ENCODE measurements at places on chromosomes 5 and 9.

DNA sequence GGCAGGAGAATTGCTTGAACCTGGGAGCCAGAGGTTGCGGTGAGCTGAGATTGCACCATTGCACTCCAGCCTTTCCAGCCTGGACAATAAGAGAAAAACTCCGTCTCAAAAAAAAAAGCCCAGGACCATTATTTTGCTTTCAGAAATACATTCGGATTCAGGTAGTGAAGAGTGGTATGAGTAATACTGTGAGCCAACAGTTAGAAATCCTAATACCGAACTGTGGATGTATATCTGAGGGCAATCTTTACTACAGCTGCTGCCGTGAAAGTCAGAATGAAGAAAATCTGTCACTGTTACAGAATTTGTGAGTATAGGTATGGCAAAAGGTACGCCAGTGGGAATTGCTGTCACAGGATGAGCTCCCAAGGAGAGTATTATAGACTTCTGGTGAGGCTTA is 3.4 kb upstream of the CDK7 start:
- no peak for DNase-seq

DNA sequence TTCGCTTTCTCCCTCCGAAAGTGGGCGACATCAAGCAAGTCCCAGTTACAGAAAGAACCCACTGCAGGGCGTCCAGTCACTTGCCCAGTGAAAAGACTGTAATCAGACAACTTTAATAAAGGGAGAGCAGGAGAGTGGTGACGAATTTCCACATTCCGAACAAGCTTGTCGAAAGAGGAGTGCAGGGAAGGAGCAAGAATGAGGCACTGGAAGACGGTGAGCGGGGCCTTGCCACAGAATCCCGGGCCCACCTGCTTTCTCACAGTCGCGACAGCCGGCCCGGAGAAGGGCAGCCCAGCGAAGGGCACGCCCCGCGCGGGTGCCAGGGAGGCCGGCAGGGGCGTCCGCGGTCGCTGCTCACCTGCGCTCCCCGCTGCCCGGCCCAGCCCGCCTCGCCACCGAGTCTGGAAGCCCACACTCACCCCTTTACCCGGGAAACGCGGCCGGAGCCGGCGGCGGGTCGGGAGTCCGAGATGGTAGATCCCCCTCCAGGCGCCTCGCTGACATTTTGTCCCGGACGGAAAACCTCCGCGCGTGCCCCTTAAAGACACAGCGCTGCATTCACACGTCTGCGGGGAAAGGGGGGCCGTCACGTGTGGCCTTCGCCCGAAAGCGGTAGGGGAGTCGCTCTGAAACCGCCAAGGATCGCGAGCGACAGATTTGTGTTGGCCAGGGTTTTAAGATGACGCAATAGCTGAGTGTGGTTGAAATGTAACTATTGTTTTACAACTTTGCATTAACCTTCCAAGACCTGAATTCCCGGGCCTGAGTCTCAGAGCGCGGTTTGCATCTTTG is at the start of gene ZBED3:
TSS of gene ZBED3 (minus strand) at position 597 of the 795 bp plus-strand sequence. CDS start 9,407 bp downstream, outside the sequence.
- peak; percentile 80 for DNase-seq

DNA sequence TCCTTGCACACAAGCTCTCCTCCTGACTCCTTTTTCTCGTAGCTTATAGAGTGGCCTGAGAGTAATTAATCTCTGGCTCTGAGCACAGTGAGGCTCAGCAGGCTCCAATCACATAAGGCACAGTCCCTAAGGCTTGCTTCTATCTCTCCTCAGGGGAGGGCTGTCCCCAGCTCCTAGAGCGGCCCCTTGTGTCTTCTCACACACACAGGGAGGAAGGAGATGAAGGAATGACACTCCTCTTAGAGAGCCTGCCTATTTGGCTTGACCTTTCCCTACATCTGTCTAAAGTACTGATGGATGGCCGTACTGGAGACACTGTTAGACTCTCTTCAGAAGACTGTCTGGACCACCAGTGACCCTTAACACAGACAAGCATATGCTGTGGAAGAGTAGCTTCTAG is 12.9 kb downstream of the TAS2R1 start:
- no peak for DNase-seq

GRCh38 chr5:154626876-154627557 is 128.2 kb upstream of the LARP1 start:
- DNase-seq = no peak

DNA sequence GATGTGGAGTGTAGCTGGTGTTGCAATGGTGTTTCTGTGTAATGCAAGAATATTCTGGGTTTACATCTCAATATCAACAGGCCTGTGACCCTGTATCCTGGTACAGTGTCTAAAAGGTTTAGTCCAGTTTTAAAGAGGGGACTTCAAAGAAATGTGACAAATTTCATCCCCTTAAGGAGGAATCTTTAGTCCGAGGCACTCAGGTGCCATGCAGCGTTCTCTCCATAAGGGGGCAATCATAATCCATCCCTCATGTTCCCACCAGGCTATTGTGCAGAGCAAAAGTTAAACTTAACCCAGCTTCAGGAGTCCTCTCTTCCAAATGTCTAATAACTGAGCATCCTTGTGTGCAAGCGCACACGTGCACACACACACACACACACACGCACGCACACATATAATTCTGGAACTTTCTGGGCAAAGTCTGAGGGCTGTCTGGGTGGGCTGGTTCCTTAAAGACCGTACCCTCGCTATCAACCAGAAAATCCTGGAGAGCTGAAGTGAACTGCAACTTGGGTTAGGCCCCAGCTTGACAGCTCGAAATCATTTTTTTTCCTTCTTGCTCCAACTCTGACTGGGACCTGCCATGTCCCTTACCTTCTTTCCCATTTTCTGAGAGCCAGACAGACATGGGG is 46.0 kb downstream of the CRB2 start:
- peak; percentile 32 for DNase-seq

- peak; percentile 49 for DNase-seq
These were observed 255.2 kb downstream of the TMEM167A start for GRCh38 chr5:82821846-82822633.

GRCh38 chr9:119803679-119804078 is 434.4 kb upstream of the BRINP1 start:
- no peak for DNase-seq

DNA sequence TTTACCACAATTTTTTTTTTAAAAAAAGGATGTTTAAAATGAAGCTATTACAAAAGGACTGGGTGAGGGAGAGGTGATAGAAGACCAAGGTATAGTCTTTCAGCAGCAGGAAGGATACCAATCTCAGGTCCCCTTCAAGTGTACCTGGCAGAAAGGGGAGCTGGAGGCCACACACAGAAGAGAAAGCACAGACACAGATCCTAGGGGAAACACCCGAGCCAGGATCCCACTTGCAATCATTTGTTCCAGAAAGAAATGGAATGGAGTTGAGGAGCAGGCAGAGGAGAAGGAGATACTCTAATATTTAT is 5.6 kb downstream of the GNPDA1 start:
- no peak for DNase-seq

- DNase-seq = peak; percentile 81
These were observed 688.2 kb upstream of the CDH6 start for GRCh38 chr5:30505014-30505886.

DNA sequence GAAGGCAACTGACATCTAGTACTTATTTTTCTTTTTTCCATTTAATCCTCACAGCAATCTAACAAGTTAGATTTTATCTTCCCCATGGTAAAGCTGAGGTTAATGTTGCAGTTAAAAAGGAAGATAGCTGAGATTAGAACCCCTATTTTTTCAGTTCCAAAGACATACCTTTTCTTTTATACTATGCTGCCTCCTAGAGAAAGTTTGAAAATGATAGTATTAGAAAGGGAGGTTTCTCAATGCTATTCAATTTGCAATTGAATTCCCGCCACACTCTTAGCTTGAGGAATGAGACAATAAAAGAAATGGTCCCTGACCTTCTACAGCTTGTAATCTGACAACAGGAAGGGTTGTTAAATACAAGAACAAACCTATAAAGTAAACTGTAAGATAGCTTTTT is 195.9 kb upstream of the TRIM32 start:
- DNase-seq = no peak

DNA sequence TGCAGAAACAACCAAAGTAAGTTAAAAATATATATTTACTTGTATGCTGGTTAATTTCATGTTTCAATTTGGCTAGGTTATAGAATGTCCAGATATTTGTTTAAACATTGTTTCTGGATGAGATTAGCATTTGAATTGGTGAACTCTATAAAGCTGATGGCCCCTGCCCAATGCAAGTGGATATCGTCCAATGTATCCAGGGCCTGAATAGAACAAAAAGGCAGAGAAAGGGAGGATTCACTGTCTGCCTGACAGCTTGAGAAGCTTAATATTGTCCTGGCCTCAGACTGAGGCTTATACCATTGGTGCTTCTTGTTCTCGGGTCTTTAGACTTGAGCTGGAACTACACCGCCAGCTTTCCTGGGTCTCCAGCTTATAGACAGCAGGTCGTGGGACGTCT is 446.7 kb upstream of the ACTBL2 start:
- DNase-seq = no peak

DNA sequence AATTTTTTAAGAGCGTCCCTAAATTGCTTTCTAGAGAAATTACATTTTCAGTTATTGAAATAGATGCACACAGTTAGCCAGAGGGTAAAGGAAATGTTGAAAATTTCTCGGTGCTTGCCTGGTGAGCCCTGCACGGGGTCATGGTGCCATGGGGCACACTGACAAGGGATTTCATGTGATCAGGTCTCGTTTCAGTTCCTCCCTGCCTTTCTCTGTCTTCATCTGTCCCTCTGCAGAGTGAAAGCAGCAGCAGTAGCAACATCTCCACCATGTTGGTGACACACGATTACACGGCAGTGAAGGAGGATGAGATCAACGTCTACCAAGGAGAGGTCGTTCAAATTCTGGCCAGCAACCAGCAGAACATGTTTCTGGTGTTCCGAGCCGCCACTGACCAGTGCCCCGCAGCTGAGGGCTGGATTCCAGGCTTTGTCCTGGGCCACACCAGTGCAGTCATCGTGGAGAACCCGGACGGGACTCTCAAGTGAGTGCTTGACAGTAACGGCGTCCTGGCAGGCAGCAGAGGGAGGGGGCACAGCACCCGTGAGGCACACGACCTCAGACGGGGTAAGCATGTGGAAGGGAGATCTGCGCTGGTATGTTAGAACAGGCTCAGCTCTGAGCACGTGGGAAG is 89.1 kb upstream of the OTULINL start:
- DNase-seq = no peak

GRCh38 chr9:73154722-73155121 is 3.1 kb downstream of the ANXA1 start:
- no peak for DNase-seq

DNA sequence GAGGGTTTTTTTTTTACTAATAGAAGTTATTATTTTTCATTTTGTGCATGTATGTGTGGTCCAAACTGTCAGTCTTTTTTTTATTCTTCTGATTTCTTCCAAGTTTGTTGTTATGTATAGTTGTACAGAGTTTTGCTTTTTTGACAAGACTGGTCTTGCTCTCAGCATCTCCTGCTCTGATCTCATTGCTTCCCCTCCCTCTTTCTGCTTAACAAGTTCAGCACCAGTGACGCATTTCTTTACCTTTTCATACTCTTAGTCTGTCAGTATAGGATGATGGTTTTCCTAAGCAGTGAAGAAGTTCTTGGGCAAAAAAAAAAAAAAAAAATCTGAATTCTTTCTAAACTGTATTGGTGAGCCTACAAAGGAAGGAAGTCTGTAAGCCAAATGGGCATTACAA is 135.1 kb downstream of the CD180 start:
- DNase-seq = no peak

GRCh38 chr9:100160021-100160420 is 61.0 kb downstream of the INVS start:
- DNase-seq = no peak

GRCh38 chr9:108894225-108894997 is 32.3 kb downstream of the ACTL7A start:
- no peak for DNase-seq

- no peak for DNase-seq
These were observed 31.2 kb upstream of the EXOC3 start for GRCh38 chr5:411728-412127.

- no peak for DNase-seq
These were observed 5.0 kb downstream of the MED7 start for GRCh38 chr5:157137691-157138090.

DNA sequence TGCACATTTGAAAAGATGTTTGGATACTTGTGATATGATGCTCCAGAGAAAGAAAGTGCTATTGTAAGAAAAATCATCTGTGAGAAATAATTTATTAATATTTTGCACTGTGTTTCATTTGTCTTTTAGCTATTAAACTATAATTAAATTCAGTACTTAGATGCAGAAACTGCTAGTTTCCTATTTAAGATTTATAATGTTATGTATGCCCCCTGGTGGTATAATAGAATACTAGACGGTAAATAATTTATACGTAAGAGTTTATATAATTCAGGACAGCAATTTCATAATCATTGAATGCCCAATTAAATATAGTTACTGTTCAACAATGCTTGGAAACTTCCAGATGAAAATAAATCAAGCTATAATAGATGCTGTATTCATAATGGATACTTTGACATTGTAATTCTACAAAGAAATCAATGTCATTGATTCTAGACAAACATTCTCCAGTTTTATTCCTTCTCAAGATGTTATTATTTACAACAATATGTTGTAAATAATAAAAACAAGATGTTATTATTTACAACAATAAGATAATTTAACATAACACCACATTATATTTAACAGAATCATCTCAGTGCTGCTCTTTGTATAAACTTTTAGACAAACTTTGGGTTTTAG is 101.0 kb downstream of the TMEM232 start:
- no peak for DNase-seq

- DNase-seq = no peak
These were observed 1156.8 kb upstream of the C9orf72 start for GRCh38 chr9:28730111-28730510.

DNA sequence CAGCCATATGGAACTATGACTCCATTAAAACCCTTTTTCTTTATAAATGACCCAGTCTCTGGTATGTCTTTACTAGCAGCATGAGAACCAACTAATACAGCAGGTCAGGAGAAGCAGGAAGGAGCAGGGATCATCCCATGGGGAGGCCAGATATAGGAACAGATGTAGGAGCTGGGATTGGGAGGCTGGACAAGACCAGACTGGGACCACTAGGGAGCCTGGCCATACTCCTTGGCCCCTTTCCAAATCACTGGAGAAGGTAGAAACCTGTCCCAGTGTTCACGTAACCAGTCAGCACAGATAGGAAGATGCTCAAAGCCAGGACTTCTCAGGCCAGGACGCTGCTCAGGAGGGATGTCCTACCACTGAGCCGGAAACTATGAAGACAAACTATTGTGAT is 95.5 kb downstream of the LMX1B start:
- DNase-seq = no peak

GRCh38 chr9:75438716-75439115 is 350.4 kb downstream of the OSTF1 start:
- no peak for DNase-seq

- DNase-seq = no peak
These were observed 396.6 kb upstream of the ZNF608 start for GRCh38 chr5:125143011-125143410.

DNA sequence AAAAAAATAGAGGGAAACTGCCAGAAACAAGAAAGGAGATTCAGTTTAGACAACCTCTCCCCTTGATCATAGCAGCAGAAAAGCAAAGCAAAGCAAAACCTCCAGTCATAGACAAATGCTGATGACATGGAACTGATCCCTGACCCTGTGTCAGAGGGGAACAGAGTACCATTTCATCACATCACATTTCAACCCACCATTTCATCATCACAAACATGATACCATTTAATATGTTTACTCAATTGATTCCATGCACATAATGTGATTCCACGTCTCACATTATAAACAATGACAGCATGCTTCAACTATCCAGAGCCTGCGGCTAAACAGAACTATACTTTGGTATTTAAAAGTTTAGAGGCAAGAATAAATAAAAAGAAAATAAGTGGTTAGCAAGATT is 28.7 kb upstream of the ACOT12 start:
- DNase-seq = no peak

GRCh38 chr5:65938256-65938655 is 11.9 kb downstream of the ERBIN start:
- no peak for DNase-seq

Data from HT1080 (cell line).